ENCODE measurements at places on chromosomes 12 and 14.

- DNase-seq = no peak
Observed at GRCh38 chr14:82398256-82398655, 864.6 kb upstream of the SEL1L start.

- DNase-seq = no peak
Observed at GRCh38 chr12:27822076-27822712, 42.2 kb upstream of the MANSC4 start.

- DNase-seq = no peak
Observed at GRCh38 chr14:67133595-67134441, 55.4 kb upstream of the GARIN2 start.

- DNase-seq = peak; percentile 32
Observed at GRCh38 chr14:33291529-33292104, 352.9 kb downstream of the NPAS3 start.

GRCh38 chr12:25186788-25187402, 8.1 kb downstream of the DNAI7 start:
- no peak for DNase-seq

DNA sequence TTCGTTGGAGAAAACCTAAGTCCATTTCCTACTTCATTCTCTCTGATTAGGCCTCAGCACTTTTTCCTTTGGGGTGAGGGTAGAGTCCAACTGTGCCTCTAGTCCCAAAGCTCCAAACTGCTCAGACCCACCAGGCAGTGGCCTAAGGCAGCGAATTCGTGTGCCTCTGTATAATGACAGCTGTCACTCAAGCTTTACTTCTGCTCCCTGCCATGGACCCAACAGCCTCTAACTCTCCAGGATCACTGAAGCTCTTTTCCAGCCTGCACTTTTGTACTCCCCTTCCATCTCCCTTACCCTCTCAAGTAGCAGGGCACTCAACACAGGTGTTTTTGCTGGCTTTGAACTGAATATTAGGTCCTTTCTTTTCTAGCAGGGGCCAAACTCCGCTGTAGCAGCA, 14.8 kb upstream of the OR6S1 start:
- no peak for DNase-seq

DNA sequence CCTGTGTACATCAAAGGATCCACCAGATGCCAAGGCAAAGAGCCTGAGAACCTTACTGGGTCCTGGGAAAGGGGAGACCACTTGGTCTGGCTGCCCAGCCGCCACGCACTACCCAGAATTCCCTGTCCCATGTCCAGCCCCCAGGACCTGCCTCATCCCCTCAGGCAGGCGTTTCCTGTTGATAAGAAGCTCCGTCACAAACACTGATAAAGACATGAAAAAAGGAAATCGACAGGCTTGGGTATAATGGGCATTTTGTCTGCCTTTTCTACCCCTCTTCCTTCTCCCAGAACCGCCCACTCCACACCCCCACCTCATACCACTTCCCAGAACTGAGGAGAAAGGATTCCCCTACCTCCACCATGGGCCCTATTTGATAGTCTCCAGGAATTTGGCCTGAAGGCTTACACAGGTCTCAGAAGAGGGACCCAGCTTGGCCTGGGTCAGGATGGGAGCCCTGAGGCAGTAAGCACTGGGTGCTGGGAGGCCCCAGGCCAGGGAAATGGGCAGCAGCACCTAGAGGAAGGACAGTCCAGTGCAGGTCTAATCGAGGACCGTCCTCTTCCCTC, 18.8 kb downstream of the ACVRL1 start:
- no peak for DNase-seq

DNA sequence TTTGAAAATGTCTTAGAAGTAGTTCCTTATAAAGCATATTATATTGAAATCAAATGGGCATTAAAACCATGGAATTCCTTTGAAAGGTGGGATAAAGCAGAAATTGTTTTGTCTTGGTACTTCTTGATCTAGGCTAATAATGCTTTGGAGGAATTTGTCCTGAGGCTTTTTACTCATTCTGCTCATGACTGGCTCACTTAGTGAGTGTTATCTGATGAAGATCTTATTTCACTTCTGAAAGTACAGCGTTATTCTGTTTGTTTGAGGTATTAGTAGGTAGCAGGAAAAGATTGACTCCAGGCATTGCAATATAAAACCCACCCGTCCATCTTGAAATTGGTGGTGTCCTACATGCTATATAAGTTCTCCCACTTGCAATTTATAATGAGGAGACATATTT, 5.5 kb downstream of the C12orf71 start:
- DNase-seq = no peak

DNA sequence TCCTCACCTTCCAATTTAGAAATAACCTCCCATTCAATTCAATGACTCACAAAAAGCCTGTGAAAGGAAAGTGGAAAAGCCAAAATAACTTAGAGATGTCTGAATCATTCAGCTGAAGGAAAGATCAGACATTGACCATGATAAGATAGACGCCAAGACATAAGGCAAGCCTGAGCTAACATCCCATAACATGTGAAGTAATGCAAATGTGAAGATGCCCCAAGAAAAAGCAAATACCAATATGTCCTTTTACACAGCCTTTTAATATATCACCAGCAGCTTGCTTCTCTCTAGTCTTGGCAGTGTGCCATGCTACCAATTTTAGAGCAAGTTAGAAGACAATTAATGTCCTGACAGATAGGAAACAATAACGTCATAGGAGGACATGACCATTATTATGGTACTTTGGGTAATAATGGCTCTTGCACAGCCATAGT, 2.4 kb upstream of the NUMB start:
- DNase-seq = no peak

GRCh38 chr12:92615086-92615485, 87.7 kb upstream of the PLEKHG7 start:
- no peak for DNase-seq

GRCh38 chr12:126747530-126748149, 1519.3 kb upstream of the TMEM132C start:
- peak; percentile 22 for DNase-seq

DNA sequence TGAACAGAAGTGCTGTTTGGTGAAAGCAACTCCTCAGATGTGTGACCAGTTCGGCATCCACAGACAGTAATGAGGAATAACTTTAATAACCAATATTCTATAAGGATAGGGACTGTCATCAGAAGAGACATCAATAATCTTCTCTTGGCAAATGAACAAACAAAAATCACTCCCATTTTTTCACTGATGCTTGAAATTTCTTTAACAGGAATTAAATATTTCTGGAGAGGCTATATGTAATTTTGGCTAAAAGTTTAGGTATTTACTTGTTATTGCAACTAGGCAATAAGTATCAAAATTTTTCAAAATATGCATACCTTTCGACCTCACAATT, 121.6 kb upstream of the EEA1 start:
- DNase-seq = no peak

GRCh38 chr12:75717902-75718301, 206.5 kb upstream of the KRR1 start:
- DNase-seq = no peak

DNA sequence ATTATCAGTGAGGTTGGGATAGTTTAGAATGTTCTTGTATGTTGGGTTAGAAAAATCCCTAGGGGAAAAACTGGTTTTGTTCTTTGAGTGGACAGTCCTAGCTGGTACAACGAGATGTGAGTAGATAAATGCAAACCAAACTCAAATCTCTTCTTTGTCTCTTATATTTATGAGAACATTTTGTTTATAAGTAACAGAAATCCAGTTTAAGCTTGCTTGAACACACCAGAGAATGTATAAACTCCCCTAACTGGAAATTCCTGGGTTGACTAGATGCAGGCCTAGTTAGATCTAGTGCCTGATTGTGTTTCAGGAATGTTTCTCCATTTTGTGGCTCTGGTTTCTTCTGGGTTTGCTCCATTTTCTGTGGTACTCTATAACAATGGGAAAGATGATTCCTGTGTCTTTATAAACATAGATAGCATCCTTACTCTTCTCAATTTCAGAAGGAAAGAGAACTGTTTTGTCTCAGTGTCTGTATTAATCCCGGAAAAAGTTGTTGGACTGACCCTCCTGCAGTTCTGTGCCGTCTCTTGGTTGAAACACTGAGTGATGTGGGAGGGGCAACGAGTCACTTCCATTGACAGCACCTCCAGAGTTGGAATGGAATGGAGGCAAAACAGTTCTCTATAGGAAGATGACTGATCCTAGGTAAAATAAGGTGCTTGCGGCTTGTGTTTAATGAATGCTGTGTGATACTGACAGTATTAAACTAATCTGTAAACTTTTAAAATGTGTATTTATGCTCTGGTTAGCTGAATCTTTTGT, 244.8 kb downstream of the TMTC2 start:
- DNase-seq = no peak

DNA sequence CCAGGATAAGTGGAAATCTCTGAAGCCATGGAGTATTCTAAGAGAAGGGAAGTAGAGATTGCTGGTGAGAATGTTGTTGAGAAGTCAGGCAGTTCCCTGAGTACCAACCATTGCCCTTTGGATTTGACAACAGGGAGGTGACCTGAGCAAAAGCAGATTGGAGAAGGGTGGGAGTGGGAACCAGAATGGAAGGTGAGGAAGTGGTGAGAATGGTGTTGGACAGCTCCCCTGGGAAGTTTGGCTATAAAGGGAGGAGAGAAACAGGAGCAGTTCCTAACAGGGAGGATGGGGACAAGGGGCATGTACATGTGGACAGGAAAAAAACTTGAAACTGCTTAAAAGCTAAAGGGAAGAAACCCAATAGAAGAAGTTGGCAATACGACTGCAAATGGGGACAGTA, 198.1 kb downstream of the ETV6 start:
- DNase-seq = no peak

DNA sequence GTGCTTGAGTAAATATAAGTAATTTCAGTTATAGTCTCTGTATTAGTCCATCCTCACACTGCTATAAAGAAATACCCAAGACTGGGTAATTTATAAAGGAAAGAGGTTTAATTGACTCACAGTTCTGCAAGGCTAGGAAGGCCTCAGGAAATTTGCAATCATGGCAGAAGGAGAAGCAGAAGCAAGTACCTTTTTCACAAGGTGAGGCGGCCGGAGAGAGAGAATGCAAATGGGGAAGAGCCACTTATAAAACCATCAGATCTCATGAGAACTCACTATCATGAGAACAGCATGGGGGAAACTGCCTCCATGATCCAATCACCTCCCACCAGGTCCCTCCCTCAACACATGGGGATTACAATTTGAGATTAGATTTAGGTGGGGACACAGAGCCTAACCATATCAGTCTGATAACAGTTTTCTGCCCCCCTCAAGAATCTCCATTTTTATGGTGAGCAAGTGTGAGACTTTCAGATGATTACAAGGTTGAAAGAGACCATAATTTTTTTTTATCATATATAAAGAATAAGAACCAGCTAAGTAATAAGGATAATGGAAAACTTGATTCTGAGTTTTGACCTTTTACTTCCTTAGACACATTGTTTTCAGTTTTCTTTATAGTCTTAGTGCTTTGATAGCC, 35.6 kb downstream of the LEMD3 start:
- DNase-seq = no peak

GRCh38 chr14:90658541-90658967, 157.7 kb downstream of the TTC7B start:
- DNase-seq = peak; percentile 43

DNA sequence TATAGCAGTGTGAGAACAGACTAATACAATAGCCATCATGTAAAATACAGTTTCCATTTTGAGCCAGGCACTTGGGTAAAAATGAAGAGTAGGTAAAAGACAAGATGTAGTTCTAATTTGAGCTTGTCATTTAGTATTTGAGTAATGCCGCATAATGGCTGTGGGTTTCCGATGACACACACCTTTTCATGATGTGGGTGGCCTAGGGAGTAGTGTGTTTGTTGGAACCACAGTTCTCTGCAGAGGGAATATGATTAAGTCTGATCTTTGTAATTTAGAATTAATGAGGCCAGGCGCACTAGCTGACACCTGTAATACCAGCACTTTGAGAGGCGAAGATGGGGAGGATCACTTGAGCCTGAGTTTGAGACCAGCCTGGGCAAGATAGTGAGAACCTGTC, 61.8 kb downstream of the RCOR1 start:
- no peak for DNase-seq

All from globus pallidus (tissue), 1 donor.